Stimulated activated CD4-positive, alpha-beta T cell treated with anti-CD3 and anti-CD28 coated beads, Interleukin-12 subunit alpha, Interleukin-12 subunit beta, amount 100 ng/mL, for 24 hours (primary cell): ENCODE measurements at places on chromosomes 11 and 22.

GRCh38 chr22:22248878-22249277 lies 4.3 kb downstream of the VPREB1 start:
- DNase-seq = no peak

- DNase-seq = no peak
Measured at GRCh38 chr11:120956710-120957495, 67.0 kb upstream of the TBCEL start.

GRCh38 chr11:112961146-112961668 lies at the start of gene NCAM1:
Gene NCAM1 (plus strand): TSS chr11:112961420.
- DNase-seq = no peak

- no peak for DNase-seq
Measured at GRCh38 chr11:64862987-64863390, 15.4 kb downstream of the EHD1 start.

DNA sequence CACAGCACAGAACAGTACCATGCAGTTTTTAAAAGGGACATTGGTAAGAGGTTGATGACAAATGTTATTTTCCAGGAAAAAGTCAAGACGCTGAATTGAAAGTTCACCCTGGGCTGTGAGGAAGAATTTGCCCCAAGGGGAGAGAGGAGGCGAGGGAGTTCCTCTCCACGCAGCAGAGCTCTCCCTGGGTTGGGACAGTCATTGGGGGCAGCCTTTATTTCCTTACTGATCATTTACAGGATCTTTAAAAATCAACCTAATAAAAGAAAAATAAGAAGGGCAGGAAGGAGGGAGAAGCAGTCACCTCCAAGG lies 49.9 kb upstream of the WNT7B start:
- no peak for DNase-seq

- DNase-seq = no peak
Measured at GRCh38 chr11:47327025-47327424, 25.5 kb downstream of the MYBPC3 start.
